ENCODE measurements at places on chromosomes 2 and 18. TPM values are rescaled to one million over a fixed set of nuclear protein-coding genes. Genes with fewer than 3 reads are reported as not detected.

DNA sequence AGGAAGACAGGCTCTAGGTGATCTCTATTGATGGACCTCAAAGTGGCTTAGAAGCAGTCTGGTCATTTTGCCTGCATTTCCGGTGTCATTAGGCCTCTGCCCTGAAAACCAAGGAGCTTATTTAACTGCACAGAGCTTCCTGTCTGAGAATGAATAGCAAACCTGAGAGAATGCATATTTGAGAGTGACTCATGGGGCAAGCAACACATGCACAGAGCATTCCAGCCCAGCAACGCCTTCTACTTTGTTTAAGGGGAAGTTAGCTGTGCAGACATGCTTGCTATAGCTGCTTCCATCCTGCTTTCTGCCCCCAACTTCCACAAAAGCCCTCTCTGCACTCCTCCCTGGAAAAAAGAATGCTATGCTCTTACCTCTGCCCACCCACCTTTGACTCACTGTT, 232.8 kb downstream of the GRB14 start:
- H3K27me3 ChIP-seq, result no peaks in the 10 kb centered on the region
- H3K27ac ChIP-seq, result no peak overlapping the region
- no peaks in the 10 kb centered on the region for H3K4me1 ChIP-seq
- H3K4me3 ChIP-seq, result no peak overlapping the region
- DNase-seq, result no peak
- no peaks in the 10 kb centered on the region for H3K36me3 ChIP-seq

Gene MRPS5
- total RNA-seq, result 90.4 TPM

DNA sequence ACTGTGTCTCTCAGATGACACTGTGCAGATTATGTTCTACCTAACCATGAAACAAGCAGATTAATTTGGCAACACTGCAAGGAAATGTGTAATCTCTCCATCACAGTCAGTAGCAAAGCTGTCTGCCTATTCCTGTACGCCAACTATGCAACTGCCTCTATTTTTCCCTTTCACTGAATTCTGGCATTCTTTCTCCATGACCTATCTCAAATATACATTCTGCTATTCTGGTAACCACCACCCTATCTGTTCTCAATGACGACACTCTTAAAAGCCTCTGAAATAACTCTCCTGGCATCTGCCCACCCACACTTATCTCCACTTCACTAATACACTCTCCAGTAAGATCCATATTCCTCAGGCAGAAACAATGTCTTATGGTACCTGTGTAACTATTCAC, 78.7 kb downstream of the ABCA12 start:
- H3K4me3 ChIP-seq, result no peak overlapping the region
- no peaks in the 10 kb centered on the region for H3K36me3 ChIP-seq
- no peaks in the 10 kb centered on the region for H3K4me1 ChIP-seq
- peaks cover 5% of the 10 kb centered on the region for H3K27me3 ChIP-seq

DNA sequence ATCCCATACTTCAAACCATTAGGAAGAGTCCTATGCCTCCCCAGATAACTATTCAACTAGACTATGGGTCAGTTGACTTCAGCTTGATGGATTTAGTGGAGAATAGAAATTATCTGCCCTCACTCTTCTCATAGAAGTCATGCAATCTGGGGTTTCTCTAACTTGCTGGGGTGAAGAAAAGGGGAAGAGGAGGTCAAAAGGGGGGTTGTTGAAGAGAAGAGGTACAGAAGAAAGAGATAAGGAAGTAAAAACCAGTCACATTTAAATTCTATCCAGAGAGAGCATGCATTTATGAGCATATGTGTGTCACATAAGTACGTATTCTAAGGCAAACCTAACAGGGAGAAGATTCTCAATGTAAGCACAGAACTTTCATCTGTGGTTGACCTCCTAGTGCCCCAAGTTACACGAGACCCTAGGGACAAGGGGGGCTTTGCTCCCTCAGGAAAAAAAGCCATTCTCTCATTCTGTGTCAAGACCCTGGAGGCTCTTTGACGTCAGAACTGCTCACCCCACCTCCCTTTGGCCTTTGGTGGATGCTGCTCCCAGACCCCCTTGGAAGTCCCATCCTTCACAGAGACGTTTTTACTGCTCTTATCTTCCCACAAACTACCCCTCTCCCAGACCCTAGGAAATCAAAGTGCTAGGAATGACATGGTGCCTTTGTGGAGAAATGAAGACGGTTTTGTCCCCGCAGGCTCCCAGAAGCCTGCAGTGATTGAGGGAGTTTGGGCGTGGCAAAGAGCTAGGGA, 236.8 kb upstream of the TNP1 start:
- H3K27ac ChIP-seq, result no peak overlapping the region
- no peak for DNase-seq
- H3K36me3 ChIP-seq, result no peaks in the 10 kb centered on the region
- peaks cover 27% of the 10 kb centered on the region for H3K27me3 ChIP-seq
- H3K4me3 ChIP-seq, result no peak overlapping the region
- H3K4me1 ChIP-seq, result peaks cover 11% of the 10 kb centered on the region

GRCh38 chr2:88281302-88282217, 111.4 kb downstream of the THNSL2 start:
- no peak overlapping the region for H3K27ac ChIP-seq
- H3K4me1 ChIP-seq, result no peaks in the 10 kb centered on the region
- no peaks in the 10 kb centered on the region for H3K36me3 ChIP-seq
